Lung microvascular endothelial cell (primary cell): ENCODE measurements at places on chromosomes 1 and 21.

GRCh38 chr1:190286111-190286510 is 191.6 kb downstream of the BRINP3 start:
- DNase-seq = no peak

GRCh38 chr1:246454655-246455054 is 52.4 kb downstream of the SMYD3 start:
- no peak for DNase-seq

DNA sequence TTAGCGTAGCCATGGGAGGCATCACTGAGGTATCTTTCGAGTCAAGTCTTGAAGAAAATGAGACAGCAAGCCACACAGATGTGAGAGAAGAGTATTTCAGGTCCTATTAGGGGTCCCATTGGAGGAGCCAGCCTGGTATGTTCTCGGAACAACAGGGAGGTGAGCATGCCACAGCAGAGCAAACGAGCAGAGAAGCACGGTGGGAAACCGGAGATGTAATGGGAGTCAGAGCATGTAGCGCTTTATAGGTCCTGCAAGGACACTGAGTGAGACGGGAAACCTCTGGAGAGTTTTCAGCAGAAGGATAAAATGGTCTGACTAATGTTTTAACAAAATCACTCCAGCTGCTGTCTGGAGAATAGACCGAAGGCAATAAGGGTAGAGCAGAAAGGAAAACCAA is 15.9 kb downstream of the H3-3A start:
- no peak for DNase-seq

GRCh38 chr1:41919764-41920397 is 1.2 kb upstream of the HIVEP3 start:
- DNase-seq = peak; percentile 67

GRCh38 chr1:107414550-107414949 is 273.7 kb downstream of the NTNG1 start:
- DNase-seq = no peak

DNA sequence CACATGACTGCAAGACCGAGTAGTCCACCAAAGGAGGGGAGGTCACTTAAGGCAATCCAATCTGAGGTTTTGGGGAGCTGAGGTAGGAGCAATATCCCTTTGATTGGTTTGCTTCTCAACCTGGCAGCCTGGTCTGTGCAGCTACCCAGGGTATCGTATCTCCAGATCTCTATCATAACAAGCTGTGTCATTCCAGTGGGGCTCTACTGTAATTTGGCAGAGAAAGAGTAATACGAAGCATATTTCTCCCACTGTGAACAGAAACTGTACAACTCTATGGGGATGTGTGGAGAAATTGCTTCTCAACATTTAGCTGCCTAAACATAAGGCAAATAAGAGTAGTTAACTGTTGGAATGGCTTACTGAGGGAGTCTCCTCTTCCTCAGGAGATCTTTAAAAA is 20.6 kb downstream of the CD101 start:
- DNase-seq = no peak

GRCh38 chr1:171869097-171869496 is 27.8 kb downstream of the DNM3 start:
- peak; percentile 9 for DNase-seq

DNA sequence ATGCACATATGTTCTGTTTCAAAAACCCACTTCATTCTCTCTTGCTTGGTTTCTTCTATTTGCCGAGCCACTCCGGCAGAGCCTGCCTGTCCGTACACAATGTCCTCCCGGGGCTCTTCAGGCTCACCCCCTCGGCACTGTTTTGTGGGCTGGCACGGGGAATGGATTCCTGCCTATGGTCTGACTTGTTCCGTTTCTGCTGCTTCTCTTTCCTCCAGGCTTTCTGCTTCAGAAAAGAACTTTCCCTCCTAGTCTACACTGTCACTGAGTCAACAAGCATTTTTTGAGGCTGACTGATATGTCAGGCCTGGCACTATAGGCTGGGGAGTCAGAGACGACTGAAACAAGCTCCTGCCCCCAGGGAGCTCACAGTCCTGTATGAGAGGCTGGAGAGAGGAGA is 28.4 kb upstream of the SARS1 start:
- DNase-seq = no peak

DNA sequence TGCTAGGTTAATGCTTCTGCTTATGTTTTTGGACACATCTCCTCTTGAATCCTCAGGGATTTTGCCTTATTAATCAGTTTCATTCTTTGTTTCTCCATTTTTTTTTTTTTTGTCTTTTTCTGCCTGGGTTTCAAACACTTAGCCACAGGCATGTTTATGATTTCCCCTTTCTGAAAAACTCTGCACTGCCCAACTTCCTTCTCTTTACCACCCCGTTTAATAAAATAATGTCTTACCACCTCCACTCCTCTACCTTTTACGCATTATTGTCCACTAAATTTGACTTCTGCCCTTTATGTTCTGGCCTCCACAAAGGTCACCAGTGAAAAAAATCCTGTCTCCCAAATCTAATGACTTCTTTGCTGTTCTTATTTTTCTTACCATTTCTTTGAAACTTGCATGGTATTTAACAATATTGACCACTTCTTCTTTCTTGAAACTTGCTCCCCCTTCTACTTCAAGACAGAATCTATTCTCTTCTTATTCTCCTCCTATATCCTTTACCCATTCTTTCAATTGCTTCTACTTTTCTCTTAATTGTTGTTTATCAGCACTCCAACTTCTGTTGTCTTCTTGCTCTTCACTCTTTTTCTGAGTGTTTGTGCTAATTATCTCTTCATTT is 150.3 kb downstream of the TNFSF18 start:
- no peak for DNase-seq

GRCh38 chr21:46050668-46051378 is 47.1 kb upstream of the COL6A2 start:
- DNase-seq = no peak

DNA sequence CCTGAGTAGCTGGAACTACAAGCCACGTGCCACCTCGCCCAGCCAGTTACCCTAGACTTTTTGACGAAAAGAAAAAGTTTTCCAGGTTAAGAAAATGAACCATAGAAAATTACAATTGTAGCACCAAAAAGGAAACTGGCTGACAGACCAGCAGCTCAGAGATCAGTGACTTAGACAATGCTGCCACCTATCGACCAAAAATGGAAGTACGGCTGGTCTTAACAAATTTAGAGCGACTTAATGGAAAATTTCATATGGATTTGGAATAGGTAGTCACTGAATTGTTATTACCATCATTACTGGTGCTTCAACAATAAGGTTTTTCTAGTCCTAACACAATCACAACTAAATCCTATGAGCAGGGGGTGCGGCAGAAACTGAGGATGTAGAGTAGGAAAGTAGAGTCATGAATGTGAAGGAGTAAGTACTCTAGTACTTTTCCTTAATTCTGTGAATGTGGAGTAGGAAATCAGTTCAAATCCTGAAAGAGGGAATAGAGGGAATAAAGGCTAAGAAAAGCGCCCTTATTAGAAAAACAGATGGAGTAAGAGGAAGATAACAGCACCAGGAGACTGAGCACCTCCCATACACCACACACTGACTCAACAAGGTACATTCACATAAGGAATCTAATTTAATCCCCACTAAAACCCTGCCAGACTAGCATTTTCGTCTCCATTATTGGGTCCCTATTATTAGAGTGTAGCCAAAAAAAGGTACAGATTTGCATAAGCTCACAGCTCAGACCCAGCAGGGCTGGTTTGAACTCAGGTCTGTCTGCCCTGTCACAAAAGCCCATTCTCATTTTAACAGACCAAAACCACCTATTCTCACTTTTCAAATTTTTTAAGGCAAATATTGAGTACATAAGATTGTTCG is 37.9 kb upstream of the MGST3 start:
- DNase-seq = peak; percentile 80
